ENCODE measurements at places on chromosomes 5 and 9.

DNA sequence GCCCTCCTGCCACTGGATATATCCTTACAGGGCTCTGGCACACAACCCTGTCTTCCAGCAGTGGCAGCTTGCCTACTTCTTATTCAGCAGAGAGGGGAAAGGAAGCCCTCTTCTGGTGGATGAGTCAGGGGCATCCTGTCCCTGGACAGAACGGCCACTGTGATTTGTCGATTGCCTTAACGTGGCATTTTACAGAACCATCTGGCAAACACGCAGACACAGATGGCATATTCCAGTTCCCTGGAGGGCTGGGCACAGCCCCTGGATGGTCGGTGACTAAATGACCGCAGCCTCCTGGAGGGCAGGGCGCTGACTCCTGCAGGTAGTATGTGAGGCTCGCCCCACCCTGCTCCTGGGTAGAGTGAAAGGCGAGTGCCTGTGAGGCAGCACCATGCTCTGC, 62.1 kb downstream of the DCP2 start:
- DNase-seq, result peak; percentile 48

DNA sequence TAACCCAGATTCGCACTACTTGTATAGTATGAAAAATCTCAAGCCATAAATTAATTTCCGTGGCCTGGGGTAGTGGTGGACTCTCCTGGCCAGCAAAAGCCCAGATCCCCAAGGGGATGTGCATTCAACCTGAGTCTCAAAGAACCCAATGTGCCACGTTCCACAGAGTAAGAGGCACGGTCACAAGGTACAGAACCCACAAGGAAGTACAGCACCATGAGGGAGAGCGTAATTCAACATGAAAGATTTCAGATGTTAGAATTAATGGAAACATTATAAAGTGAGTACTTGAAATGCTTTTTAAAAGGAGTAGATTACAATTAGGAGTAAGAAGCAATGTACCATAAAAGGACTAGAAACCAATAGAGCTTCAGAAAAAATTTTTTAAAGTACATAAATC, 23.4 kb downstream of the SRD5A1 start:
- no peak for DNase-seq

DNA sequence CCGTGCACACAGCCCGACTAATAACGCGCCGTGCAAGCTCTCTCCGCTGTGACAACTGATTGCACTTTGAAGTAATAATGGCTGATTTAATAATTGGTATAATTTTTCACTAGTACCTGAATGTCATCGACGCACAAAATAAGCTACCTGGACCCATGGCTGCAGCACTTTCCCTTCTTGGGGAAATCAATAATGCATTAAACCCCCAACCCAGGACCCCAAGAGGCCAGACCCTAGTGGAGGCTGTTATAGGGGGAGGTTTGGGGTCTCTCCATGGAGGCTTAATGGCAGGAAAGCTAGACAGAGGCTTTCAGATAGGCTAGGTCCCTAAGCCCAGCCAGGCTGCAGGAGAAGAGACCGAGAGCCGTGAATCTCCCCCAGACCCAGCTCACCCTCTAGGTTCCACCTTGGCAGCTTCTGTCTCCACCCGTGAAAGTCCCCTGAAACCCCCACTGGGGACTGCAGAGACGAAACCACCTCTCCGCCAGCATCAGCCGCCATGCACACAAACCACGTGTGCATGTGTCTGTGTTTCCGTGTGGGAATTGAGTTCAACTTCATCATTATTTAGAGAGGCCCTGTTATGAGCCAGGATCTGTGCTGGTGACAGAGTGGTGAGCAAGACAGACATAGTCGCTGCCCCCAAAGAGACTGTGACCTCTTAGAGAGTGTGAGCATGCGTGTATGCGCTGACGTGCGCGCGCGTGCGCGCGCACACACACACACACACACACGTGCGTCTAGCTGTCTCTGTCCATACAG, 168.6 kb upstream of the MVB12B start:
- DNase-seq, result no peak

- no peak for DNase-seq
These were observed 15.9 kb downstream of the RETREG1 start for GRCh38 chr5:16600946-16601345.

DNA sequence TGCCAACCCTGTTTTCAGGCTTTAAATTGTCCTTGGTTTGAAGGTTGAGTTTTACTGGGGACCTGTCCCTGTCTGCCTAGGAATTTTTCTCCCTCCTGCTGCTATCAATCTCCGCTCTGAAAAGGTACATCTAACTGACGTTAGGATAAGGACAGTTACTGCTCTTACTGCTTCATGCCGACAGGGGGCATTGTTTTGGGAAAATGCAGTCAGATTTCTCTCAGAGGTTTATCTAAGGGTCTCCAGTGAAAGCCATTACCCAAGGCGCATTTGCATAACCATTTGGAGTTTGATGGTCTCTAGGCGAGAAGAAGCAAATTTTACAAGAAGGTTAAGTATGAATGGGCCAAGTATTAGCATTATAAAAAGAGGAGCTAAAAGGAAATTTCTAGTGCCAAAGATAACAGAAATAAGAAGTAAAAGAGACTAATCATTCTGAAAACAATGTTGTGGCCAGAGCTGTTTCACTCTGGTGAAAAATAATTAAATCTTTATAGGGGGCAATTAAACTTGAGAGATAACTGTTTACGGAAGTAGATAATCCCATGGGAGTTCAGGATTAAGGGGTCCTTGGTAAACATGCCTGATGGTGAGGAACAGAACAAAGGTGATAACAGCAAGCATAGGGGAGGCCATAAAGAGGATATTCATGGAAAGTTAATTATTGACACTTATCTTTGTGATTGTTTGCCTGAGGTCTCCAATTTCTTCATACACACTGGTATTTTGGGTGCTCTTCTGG, 605.0 kb downstream of the MTRR start:
- DNase-seq, result no peak

- DNase-seq, result no peak
These were observed 201.1 kb upstream of the MVB12B start for GRCh38 chr9:126125577-126125976.

DNA sequence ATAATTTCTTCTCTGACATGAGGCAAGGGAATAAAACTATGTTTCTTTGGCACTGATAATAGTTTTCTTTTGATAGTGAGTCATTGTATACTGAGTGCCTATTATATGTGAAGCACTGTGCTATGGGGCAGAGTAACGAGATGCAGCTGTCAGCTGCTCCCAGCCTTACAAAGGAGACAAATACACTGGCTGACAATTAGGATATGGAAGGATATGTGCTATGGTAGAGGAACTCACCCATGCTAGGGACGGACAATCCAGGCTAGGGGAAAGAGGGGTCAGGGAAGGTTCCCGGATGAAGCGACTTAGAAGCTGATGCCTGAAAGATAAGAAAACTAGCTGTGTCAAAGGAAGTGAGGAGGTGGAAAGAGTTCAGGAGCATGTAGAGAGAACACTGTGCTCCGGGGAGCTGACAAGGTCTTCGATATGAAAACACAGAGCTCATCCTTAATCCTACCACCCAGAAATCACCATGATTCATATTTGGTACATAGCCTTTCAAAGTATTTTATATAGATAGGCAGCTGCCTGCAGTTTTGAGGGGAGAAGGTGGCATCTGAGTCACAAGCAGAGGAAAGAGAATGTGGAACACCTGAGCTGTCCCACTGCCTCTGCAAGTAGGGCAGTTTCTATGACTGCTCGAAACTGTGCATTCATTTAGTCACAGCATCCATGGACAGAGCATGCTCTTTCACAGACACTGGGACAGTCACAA, 12.1 kb downstream of the BSPRY start:
- DNase-seq, result peak; percentile 21

- DNase-seq, result no peak
These were observed 23.9 kb downstream of the RIC1 start for GRCh38 chr9:5652821-5653220.

DNA sequence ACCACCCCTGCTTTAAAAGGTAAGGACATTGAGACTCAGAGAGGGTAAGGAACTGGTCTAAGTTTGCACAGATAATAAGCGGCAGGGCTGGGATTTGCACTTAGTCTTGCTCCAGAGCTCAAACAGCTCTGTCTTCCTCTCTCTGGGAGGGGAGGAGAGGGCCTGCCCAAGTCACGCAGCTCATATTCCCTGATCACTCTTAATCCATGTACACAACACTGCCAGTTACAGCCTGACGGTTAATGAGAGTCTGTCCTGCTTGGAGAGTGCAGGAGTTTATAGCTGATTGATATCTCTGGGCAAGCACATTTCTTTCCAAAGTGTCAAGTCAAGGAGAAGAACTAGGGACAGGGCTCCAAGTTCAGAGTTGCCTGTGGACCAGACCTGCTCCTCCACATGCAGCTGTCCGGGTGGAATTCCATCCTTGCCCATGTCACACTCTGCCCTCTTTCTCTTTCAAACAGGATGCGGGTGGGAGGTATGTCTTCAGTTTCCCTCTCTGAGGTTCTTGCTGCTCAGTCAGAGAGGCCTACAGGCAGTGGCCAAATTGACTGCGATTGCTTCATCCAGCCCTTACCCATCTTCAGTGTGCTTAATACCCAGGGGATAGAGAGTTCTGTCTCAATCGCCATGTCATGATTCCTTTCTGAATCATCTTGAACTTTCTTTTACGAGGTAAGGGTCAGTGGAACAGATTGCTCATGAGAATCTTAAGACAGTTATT, 54.5 kb downstream of the GALNT12 start:
- peak; percentile 92 for DNase-seq

DNA sequence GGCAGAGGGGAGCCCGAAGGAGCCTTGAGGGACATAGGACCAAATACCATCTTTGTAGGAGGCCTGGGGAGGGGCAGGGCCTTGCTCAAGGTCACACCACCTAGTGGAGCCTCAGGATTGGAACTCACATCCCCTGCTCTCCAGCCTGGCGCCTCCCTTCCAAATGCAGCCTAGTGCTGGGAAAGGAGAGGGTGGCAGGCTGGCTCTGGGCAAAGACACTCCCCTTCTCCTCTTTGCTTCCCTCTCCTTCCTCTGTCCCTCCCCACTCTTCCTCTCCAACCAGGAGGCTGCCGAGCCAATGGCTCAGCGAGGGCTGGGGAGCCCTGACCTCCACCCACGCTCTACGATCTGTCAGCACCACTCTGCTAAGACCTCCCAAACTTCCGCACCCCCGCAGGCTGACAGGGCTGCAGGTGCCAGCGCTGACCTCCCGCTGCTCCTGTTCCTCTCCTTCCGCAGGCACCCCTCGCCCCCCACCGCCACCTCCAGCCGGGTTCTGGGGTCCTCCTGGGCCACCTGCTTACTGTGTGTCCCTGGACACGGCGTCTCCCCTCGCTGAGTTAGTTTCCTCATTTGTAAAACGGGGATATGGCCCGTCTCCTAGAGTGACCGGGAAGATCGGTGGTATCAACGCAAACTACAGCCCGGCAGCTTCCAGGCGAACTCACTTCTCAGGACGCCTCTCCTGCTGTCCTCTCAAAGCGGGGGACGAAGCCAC, 52.9 kb downstream of the C9orf50 start:
- DNase-seq, result peak; percentile 88

GRCh38 chr9:136273244-136273865, 27.7 kb upstream of the QSOX2 start:
- no peak for DNase-seq

DNA sequence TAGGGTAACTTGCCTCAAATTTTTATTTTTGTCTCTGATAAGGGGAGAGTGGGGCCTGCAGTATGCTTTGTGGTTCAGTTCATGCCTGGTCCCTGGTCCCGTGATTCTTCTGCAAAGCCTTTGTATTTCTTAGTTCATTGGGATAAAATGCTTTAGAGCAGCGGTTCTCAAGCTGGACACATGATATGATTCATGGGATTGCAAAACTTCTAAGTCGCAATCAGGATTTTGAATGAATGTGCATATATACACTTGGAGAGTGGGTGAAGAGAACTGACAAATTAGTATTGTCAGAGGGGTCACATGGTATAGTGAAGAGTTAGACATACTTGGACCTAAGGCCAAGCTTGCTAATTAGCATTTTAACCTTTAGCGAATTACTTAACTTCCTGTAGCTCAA, 265.4 kb upstream of the KLF9 start:
- no peak for DNase-seq

- DNase-seq, result no peak
These were observed 19.6 kb downstream of the TJP2 start for GRCh38 chr9:69193685-69194032.

GRCh38 chr5:125558016-125558415, 811.6 kb upstream of the ZNF608 start:
- no peak for DNase-seq

Data from fibroblast of skin of scalp (primary cell).